ENCODE measurements at places on chromosomes 4 and X.

- no peak for DNase-seq
These were observed 34.4 kb upstream of the MSMO1 start for GRCh38 chr4:165293061-165293460.

- peak; percentile 76 for DNase-seq
These were observed 62.3 kb upstream of the PGRMC2 start for GRCh38 chr4:128349921-128350320.

DNA sequence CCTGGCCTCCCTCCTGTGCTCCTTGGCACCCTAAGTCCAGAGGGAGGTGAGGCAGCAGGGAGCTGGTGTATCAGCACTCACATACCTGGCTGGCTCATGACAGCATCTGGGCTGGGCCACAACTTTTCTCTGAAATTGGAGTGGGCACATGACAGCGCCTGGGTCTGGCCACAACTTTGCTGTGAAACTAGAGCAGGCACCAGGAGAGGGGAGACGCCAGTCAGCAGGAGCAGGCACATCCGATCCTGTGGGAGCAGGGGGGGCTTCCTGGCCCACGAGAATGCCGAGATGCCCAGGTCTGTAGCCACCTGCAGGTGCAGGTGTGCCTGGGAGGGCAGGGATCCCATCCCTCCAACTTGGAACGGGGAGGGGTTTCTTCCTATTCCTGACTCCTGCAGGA, 69.7 kb upstream of the PPP3CA start:
- no peak for DNase-seq

GRCh38 chr4:82479562-82479961, 49.2 kb downstream of the ENOPH1 start:
- DNase-seq = no peak

- peak; percentile 46 for DNase-seq
These were observed 856.7 kb upstream of the PRKX start for GRCh38 chrX:4570151-4570550.
